Muscle of leg (tissue), 16 donors: ENCODE measurements at places on chromosomes 5 and 9.

- no peak for DNase-seq
Observed at GRCh38 chr5:14178091-14178490, 34.9 kb downstream of the TRIO start.

- DNase-seq = peak; percentile 91
Observed at GRCh38 chr5:20029266-20029665, 41.3 kb upstream of the CDH18 start.

DNA sequence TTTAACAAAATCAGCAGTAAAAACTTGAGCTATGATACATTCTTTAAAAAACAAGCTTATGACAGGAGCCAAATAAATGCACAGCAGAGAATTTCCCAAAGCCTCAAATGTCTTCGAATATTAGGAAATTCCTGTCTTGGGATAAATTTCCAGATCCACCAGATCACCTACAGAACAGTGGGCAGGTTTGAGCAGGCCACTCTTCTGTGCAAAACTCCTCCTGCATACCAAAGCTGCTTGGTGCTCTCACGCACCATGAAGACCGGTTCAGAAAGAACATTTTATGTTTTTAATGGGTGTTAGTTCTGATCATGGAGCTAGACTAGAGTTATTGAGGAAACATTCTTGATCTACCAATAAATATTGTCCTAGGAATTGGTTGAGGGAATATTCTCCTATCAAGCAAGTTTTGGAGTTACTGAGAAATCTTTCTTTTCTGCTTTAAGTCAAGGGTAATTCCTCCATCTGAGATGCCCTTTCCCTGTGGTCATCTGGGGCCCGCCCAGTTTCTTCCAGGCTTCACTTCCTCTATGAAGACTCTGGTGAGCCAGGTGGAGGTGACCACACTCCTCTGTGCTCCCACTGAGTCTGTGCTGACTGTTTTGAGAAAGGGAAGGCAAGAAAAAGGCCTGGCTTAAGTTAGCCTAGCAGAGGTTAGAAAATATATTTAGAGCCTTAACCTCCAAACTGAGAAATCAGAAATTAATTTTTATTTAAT is 17.9 kb downstream of the TNFSF15 start:
- no peak for DNase-seq

DNA sequence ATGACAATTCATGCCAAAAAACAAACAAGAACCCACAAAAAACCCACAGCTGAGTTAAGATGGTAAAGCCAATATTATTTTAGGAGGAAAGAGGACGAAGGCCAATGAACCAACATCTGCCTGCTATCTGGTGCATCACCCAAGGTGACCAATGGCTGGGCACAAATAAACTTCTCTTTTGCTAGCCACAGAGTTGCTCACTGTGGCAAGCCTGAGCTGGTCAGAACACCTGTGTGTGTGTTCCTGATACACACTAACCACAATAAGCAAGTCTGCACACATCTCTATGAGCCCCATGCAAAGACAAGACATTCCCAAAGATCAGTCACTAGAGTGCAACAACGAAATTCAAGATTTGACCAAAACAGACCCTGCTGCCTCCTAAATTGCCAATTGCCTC is 63.1 kb downstream of the RNF38 start:
- no peak for DNase-seq

GRCh38 chr5:76425928-76426804 is 23.1 kb downstream of the IQGAP2 start:
- peak; percentile 78 for DNase-seq

DNA sequence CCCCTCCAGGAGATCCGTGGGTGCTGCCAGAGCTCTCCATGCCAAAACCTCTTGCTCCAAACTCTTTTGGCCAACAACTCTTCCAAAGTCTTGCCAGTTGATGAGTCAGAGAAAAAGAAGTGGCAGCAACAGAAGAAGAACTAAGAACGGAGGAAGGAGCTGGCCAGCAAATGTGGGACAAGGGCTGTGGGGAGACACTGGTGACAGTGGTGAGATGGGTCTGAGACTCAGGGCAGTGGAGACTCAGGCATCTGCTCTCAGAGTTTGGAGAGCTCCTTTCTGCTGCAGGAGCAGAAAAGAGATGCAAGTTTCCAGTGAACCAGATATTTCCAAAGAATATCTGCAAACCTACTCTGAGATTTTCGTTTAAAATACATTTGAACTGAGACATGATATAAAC is 92.3 kb upstream of the SEMA6A start:
- DNase-seq = no peak

GRCh38 chr5:12399868-12400267 is 495.6 kb upstream of the CTNND2 start:
- no peak for DNase-seq

GRCh38 chr5:12023614-12024241 is 119.5 kb upstream of the CTNND2 start:
- peak; percentile 46 for DNase-seq

GRCh38 chr5:133944263-133945185 is 23.9 kb downstream of the C5orf15 start:
- peak; percentile 29 for DNase-seq

DNA sequence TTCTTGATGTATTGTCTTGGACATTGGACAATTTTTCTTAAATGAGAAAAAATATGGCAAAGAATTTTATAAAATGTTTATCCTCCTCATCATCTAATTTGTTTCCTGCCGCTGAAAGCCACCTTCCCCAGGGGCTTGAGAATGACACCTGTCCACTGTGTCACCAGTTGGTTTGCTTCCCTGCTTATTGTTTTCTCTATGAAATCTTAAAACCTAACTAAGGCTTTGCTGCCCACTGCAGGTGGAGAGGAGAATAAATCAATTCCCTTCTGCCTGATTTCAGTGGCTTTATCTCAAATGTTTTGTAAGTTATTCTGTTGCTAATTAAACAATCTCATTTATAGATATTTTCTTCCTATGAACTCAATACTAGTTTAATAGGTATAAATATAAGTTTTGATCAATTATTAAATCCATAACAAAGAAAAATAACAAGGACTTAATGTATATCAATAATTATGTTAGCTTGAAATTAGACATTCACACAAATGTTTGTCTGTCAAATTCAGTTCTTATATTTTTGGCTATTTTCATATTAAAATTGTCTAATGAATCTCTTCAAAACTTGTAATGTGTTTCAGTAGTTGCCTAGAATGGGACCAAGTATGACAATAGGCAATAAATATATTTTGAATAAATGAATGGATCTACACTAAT is 822.5 kb downstream of the PTPRD start:
- DNase-seq = peak; percentile 54

GRCh38 chr5:84384604-84385575 is at the start of gene EDIL3:
Gene EDIL3 (minus strand): TSS chr5:84384880. CDS start chr5:84384374, 506 bp downstream.
- DNase-seq = peak; percentile 41

- DNase-seq = no peak
Observed at GRCh38 chr9:128371630-128372117, 500 bp downstream of the URM1 start.

- no peak for DNase-seq
Observed at GRCh38 chr5:19709403-19709802, 278.6 kb downstream of the CDH18 start.

DNA sequence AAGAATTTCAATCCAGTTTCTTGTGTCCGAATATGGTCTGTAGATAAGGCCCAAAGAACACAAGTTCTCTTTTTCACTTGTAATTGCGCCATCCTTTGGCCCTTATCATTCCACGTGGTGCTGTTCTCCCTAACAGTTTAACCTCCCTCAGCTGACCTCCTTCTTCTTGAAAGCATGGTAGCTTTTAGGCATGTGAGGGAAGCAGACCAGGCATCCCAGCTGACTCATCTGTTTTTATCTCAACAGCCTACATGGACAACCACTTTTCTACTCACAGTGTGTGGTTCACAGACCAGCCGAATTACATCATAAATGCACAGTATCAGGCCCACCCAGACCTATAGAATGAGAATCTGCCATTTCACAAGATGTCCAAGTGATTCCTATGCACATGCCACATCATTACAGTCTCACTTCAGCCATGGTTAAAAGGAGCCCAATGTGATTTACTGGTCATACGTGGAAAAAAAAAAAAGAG is 26.9 kb upstream of the PLIN2 start:
- DNase-seq = peak; percentile 33

DNA sequence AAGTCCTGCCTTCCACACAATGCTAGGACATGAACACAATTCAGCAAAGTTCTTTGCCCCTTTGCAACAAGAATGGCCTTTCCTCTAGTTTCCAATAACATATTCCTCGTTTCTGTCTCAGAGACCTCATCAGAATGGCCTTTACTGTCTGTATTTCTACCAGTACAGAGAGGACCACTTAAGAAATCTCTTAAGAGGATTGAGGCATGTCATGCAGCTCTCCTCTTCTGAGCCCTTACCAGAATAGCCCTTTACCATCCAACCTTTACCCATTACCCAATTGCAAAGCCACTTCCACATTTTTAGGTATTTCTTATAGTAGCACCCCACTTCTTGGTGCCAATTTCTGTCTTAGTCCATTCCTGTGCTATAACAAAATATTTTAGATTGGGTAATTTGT is 20.3 kb downstream of the TNPO1 start:
- DNase-seq = no peak

GRCh38 chr9:135343837-135344522 is 135.6 kb upstream of the PPP1R26 start:
- peak; percentile 55 for DNase-seq

DNA sequence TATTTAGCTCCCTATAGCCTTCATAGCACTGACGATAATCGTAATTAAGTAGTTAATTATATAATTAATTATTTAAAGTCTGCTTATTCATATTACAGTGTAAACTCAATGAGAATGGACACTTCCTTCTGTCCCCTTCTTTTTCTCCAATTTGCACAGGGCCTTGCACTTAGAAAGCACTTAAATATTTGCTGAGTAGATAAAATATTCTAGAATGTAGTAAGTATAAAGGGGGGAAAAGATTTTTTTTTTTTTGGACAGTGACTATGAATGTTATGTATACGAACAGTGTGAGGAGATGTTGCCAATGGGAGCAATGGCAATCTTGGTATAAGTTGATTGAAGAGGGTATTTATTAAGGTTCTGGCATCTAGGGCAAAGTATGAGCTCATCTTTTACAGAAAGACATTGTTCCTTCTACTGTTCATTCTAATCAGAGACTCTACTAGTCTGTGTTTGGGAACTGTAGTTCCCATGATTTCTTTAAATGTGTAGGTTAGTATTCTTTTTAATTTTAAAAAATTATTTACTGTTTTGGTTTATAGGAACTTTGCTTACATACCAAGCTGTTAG is 49.4 kb downstream of the YTHDC2 start:
- DNase-seq = no peak

GRCh38 chr5:138115254-138115653 is 24.0 kb downstream of the NME5 start:
- no peak for DNase-seq
